Endodermal cell (in vitro differentiated cells): ENCODE measurements at places on chromosomes 6 and 20. TPM values are rescaled to one million over a fixed set of nuclear protein-coding genes. Genes with fewer than 3 reads are reported as not detected.

GRCh38 chr6:9825526-9825925 is 589.3 kb downstream of the TFAP2A start:
- DNase-seq: no peak

DNA sequence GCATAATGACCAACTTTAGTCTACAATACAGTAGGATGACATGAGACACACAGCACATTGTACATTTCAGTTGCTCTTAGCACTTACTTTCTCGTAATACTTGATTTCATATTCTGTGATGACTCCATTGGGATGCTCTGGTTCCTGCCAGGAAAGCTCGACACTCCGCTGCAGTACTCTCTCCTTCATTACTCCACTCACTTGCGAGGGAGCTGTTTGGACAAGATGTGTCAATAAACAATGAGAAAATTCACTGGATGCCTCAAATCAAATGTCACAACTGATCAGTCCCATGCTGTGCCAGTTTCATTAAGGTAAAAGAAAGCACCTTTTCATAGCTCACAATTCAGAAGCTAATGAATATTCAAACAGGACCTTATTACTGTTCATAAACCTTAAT is 147.1 kb downstream of the EPHA7 start:
- DNase-seq: no peak

DNA sequence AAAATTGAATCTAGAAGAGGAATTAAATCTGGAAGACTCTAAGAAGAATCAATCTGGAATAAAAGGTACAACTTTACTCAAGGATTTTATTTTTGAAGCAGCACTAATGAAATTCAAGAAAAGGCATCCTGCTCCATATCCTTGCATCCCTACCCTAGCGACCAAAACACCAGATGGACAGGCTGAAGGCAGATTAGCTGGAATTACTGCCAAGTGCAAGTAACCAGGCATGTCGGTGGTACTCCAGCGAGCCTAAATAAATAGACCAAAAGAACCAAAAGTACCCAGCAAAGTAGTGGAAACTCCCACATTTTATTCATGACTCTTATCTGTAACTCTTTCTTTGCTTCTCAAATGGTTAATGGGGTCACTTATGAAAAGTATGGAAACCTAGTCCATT is 21.0 kb downstream of the OPRM1 start:
- DNase-seq: no peak

DNA sequence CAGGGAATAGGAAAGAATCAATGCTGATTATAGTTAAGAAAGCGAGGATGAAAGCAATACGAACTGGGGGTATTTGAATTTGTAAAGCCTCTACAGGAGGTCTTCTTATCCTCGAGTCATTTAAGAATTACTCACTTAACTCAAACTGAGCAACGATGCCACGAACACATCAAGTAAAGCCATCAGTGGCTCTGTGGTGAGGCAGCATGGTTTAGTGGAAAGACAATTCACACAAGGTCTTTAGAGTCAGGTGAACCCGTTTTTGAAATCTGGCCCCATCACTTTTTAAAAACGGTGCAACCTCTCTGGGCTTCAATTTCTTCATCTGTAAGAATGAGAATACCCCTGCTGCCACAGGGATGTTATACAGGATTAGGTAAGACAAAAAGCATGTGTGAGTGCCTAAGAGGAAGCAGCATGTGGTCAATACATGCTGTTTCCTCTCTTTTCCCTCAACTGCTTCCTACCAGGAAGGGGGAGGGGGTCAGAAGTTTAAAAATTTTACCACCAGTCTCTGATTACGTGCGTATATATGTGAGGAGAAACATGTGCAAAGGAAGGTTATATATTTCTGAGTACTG is 162.0 kb downstream of the BTBD9 start:
- DNase-seq: peak; percentile 77

DNA sequence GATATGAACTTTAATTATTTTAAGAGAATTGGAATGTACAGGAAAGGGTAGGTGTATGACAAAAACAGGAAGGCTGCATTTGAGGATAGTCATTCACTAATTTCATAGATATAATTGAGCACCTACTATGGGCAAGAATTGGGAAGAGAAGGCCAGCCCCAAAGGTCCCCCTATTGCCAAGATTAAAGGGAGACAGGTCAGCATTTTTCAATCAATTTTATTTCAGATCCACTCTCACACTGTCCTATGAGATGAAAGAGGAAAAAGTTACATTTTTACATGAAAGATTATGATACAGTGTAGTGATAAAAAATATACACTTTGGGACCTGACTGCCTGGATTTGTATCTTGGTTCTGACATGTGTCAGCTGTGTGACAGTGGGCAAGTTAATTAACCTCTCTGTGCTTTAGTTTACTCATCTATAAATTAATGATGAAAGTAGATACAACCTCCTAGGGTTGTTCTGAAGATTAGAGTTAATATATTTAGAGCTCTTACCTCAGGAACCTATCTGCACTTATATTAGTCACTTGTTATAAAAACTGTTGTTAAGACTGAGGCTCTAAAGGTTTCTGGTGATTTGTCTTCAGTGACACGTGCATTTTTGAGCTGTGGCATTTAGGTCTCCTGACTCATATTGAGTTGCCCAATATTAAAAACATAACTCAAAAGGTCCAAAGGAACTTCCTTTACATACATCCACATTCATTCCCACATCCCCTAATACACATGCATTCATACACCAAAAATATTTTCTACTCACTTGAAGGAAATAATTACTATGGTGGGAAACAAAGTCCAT is 45.7 kb downstream of the SCGN start:
- DNase-seq: no peak

- DNase-seq: peak; percentile 68
Observed at GRCh38 chr20:50508171-50508755, 1.9 kb upstream of the PTPN1 start.

GRCh38 chr20:57842720-57843119 is 132.9 kb upstream of the PMEPA1 start:
- no peak for DNase-seq

GRCh38 chr20:58014628-58015315 is 213.7 kb downstream of the ANKRD60 start:
- DNase-seq: no peak

- no peak for DNase-seq
Observed at GRCh38 chr6:141123049-141123448, 1009.7 kb upstream of the GJE1 start.

GRCh38 chr6:31107052-31107451 is 5.3 kb downstream of the C6orf15 start:
- peak; percentile 34 for DNase-seq

GRCh38 chr6:18506382-18507017 is 119.3 kb downstream of the RNF144B start:
- no peak for DNase-seq

DNA sequence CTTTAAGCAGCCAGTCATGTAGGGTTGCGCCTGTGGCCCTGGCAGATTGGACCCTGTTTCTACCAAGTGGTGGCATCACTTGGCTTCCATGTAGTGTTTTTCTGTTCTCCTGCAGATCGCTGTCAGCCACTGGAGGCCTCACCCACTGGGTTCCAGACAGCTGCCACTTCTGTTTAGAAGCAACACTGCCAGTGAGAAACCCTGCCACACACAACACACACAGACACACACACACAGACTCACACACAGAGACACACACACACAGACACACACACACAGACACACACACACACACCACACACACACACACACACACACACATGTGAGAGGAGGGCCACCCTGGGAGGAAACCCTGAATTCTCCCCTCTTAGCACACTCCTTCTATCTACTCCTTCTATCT is 51.8 kb downstream of the UTRN start:
- no peak for DNase-seq

DNA sequence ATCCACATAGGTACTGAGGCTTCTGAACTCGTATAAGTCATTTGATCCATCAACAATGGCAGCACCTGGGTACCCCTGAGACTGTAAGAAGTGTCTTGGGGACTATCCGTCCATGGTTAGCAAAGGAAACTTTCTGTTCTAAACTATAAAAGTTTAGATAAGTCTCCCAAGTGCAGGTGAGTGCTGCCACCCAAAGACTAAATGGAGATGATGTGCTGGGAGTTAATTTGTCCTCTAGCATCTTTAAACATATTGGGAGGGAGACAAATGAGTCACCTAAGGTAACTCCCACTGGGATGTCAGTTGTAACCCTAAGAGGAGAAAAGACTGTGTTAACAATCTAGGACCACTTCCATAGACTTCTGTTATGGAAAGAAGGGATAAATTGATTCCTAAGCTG is 6.2 kb downstream of the BEND6 start:
- no peak for DNase-seq

DNA sequence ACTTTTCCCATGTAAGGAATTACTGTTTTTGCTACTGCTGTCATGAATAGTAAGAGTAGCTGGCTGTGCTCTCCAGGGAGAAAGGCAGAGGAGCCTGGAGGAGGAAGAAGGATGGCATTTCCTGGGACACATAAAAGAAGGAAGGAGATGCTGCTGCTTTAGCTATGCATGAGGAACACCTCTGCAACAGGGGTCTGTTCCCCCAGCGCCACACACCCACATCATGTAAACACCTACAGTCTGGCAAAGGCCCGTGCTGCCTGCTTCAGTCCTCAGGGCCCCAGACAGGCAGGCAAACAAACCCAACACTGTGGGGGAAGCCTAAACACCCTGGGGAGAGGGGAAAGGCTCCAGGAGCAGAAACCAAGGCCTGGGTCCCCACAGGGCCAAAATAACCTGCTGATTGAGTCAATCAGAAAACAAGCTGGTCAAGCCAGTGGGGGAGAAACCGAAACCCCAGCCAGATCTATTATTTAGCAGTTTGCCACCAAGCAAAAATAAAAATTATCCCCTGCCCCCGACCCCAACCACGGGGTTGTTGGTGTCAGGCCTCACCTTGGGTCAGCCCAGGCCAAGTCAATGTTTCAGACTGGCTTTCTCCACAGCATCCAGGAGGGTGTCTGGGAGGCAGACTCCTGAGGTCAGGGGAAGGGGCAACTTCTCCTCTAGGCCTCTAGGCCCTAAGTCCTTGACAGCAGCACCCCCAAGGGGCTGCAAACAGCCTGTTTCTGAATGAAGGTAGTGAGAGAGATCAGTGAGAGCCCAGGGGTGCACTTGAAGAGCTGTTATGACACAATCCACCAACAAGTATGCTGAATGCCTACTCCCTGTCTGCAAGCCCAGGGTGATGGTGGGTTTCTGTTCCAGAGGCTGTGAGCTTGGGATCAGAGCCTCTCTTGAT is 34.6 kb upstream of the SCUBE3 start:
- DNase-seq: peak; percentile 77

- no peak for DNase-seq
Observed at GRCh38 chr6:18585032-18585573, 198.0 kb downstream of the RNF144B start.

GRCh38 chr6:17831135-17831534 is 124.4 kb upstream of the NUP153 start:
- peak; percentile 18 for DNase-seq

GRCh38 chr6:20416567-20417345 is 15.1 kb downstream of the E2F3 start:
- no peak for DNase-seq

DNA sequence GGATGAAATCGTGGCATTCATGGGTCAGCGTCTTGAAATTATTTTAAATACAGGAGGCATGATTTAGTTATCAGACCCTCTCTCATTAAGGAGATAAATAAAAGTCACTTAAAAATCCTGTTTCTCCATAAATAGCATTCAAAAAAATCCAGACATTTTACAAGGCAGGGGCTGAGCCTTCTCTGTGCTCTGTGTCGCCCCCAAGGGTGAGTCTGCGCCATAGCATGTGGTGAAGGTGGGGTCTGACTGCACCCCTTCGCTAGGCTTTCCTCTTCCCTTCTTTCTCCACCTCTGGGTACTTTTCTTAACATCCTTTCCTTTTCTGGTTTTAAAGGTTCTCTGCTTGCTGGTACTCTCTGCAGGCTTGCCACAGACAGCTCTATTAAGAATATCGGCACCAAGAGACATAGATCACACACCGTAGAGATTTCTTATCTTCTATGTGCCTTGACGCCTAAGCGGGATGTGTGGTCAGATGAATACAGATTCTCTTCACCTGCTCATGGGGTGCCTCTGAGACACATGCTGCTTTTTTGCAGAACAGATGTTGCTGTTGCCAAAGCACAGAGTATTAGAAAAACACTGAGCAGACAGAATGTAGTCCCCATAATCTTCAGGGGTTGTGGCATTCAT is 20.1 kb upstream of the FAM209A start:
- peak; percentile 67 for DNase-seq

DNA sequence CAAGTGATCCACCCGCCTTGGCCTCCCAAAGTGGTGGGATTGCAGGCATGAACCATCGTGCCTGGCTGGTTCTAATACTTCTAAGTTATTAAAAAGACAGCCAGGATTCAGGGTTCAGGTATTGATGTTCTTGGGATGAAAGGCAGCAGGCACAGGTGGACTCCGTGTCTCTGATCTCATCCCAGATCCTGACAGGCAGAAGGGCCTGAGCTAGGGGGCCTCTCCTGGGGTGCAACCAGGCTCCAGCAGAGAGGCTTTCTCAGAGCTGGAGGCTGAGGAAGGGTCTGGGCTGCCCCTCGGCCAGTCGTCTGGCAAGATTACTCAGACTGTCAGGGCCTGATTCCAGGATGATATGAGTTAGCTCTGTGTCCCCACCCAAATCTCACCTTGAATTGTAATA is 106.3 kb downstream of the SCML4 start:
- DNase-seq: peak; percentile 9

DNA sequence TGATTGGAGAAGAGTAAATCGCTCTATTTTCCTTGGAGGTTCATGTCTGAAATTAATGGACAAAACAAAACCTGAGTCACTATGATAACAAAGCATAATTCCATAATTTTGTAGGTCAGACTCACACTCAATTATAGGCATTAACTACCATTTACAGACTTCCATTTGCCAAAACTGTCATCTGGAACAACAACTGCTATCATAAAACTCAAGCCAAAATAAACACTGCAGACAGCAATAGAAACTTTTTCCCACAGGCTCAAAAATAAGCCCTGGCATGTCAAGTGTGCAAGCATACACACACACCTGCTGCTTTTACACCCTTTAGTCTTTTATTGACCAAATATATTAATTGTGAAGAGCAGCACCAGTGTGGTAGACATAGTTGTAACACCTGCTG is 7.1 kb downstream of the MRPS10 start:
- no peak for DNase-seq

DNA sequence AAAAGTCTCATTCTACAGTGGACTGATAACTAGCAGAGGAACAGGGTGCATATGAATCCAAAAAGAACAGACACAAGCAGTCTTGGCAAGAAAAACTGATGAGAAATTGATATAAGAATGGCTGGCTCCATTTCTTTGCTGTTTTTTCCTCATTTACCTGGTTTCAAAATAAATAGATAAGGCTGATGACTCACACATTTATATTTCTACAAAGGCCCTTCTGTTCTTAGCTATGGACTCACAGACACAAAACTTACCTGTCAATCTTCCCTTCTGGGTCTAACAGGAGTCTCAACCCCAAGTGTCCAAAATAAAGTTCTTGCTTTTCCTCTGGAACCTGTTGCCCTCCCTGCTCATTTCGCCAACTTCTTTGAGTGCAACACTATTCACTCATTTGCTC is 941 bp downstream of the SLC17A4 start:
- DNase-seq: no peak

The GNAS-AS1 gene
- total RNA-seq: 5.6 to 11.5 TPM (median 9.7 TPM) in 3 replicates

The CRISP3 gene
- total RNA-seq: not detected in 3 replicates

The DDRGK1 gene
- total RNA-seq: 52.3 and 55.0 TPM in 2 replicates

The GRM1 gene
- total RNA-seq: 0.62 to 0.80 TPM (median 0.70 TPM) in 3 replicates

The LAMA5 gene
- 356 to 382 TPM (median 369 TPM) in 3 replicates for total RNA-seq

The PNPLA1 gene
- total RNA-seq: not detected in 3 replicates

The IMPG1 gene
- total RNA-seq: not detected in 3 replicates

The APOM gene
- 2.0 to 3.2 TPM (median 2.0 TPM) in 3 replicates for total RNA-seq

The MYLK4 gene
- 0.18 and 0.32 TPM in 2 replicates for total RNA-seq

The PHACTR1 gene
- 6.3 and 9.9 TPM in 2 replicates for total RNA-seq

The NKX2-2 gene
- total RNA-seq: 0.31 to 0.46 TPM in 2 of 3 replicates, not detected in the other
